ENCODE measurements at places on chromosomes 2 and 18.

GRCh38 chr2:140621583-140622362 is 1509.0 kb downstream of the LRP1B start:
- H3K36me3 ChIP-seq: no peaks in the 10 kb centered on the region
- H3K27me3 ChIP-seq: no peaks in the 10 kb centered on the region
- no peak for DNase-seq
- peaks cover 8% of the 10 kb centered on the region for H3K4me1 ChIP-seq
- no peak overlapping the region for H3K27ac ChIP-seq

- no peaks in the 10 kb centered on the region for H3K36me3 ChIP-seq
- no peaks in the 10 kb centered on the region for H3K4me1 ChIP-seq
- H3K27me3 ChIP-seq: peaks cover 96% of the 10 kb centered on the region
- DNase-seq: no peak
These were observed 149.2 kb downstream of the TWIST2 start for GRCh38 chr2:238997137-238997390.

DNA sequence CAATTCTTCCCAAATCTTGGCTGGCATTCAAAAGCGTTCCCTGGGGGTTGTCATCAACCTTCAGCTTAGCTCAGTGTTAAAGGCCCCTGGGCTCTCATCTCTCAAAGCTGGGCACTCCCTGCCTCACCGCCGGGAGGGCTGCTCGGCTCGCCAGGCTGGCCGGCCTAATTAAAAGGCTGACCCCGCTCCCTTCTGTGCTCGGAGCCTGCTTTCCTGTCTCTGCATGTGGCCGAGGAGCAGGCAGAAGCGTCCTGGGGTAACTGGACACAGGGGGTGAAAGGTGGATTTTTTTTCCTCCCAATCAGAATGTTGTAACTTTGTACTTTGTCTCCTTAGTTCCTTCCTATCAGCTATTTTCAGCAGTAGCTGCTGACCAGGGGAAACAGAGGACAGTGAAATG is 231.1 kb downstream of the GBX2 start:
- H3K27me3 ChIP-seq: no peaks in the 10 kb centered on the region
- peak; percentile 35 for DNase-seq
- H3K36me3 ChIP-seq: peaks cover 21% of the 10 kb centered on the region
- no peak overlapping the region for H3K4me3 ChIP-seq
- no peak overlapping the region for H3K27ac ChIP-seq
- no peaks in the 10 kb centered on the region for H3K4me1 ChIP-seq

GRCh38 chr2:111058264-111058663 is 62.5 kb upstream of the BCL2L11 start:
- H3K36me3 ChIP-seq: no peaks in the 10 kb centered on the region
- H3K27ac ChIP-seq: no peak overlapping the region
- DNase-seq: no peak
- no peaks in the 10 kb centered on the region for H3K4me1 ChIP-seq
- no peak overlapping the region for H3K4me3 ChIP-seq
- no peaks in the 10 kb centered on the region for H3K27me3 ChIP-seq

- 0 out of 2 replicates have a peak, but pooled peaks cover under 1% of the 10 kb centered on the region for H3K36me3 ChIP-seq
- no peak overlapping the region for H3K4me3 ChIP-seq
- H3K27ac ChIP-seq: no peak overlapping the region
- H3K4me1 ChIP-seq: peaks cover 50% of the 10 kb centered on the region
- no peak for DNase-seq
These were observed 1.6 kb upstream of the RALB start for GRCh38 chr2:120251078-120251477.

- no peak overlapping the region for H3K4me3 ChIP-seq
- no peaks in the 10 kb centered on the region for H3K36me3 ChIP-seq
- peak; percentile 56 for DNase-seq
- no peak overlapping the region for H3K27ac ChIP-seq
- H3K4me1 ChIP-seq: peaks cover 8% of the 10 kb centered on the region
These were observed 39.6 kb upstream of the PDK1 start for GRCh38 chr2:172516299-172516698.

DNA sequence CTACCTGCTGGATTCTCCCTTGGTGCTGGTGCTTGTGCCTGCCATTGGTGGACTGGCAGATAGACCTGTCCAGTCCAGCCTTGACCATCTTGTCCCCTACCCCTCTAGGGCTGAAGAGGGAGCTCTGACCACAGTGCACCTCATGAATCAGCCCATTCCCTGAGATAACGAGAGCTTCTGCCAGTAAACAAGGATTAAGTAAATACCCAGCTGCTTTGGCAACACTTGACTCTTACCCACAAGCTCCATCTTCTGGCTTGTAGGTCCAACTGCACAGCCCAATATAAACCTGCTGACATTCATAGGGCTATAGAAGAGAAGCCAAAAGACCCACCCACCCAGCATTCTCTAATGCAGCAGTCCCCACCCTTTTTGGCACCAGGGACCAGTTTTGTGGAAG is 186.4 kb downstream of the PIK3C3 start:
- H3K27me3 ChIP-seq: no peaks in the 10 kb centered on the region
- no peaks in the 10 kb centered on the region for H3K4me1 ChIP-seq
- no peak overlapping the region for H3K4me3 ChIP-seq
- no peak for DNase-seq
- no peaks in the 10 kb centered on the region for H3K36me3 ChIP-seq
- no peak overlapping the region for H3K27ac ChIP-seq

DNA sequence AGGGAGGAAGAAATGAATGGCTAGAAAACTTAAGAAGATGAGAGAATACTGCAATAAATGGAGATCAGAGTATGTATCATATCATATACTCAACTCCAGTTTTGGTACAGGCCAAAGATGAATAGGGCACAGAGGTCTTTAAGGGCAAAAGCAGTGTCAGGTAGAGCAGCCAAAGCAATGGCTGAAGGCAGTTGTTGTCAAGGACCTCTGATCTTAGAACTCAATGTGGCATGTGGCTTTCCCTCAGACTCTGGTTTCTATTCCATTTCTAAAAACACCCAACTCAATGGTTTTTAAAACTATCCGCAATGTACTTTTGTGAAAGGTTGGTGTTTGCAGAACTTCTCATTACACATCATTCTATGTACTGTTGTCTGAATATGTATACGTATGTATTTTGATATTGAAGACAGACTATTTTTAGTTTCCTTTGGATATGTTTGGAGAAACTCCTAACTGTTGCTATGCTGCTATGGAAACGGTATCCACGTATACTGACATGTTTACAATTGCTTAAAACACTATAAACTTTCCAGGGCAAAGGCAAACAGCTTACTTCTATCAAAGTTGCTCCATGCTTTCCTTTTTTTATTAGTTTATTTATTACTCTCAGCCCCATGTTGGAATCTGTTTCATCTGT is 58.1 kb upstream of the PELI1 start:
- peaks cover 45% of the 10 kb centered on the region for H3K4me1 ChIP-seq
- H3K36me3 ChIP-seq: no peaks in the 10 kb centered on the region
- peak overlapping the region; percentile 40 for H3K4me3 ChIP-seq
- no peaks in the 10 kb centered on the region for H3K27me3 ChIP-seq
- peak overlapping the region; percentile 93 for H3K27ac ChIP-seq

DNA sequence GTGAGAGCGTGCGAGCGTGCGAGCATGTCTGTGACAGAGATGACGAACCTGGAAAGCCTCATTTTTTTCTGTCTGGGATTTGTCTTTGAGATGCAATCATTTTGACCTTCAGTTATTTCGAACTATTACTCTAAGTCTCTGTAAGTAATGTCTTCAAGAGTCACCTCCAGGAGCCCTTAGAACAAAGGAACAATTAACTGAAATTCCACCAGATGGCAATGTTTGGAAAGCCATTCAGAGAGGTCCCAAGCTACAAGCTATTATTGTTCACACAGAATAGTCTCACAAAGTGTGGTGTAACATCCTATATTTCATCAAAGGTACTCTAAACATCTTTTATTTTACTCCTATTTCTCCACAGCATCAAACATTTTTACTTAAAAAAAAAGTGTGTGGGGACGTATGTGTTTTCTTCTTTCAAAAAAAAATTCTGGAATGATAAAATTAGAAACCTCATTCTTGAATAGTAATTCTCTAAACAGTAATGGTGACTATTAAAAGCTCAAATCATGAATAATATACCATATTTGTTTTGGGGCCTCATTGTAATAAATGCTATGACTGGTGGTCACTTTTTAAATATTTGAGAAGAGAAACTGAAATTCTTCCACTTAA is 35.1 kb upstream of the MAPRE2 start:
- H3K27ac ChIP-seq: no peak overlapping the region
- H3K4me3 ChIP-seq: no peak overlapping the region
- no peaks in the 10 kb centered on the region for H3K4me1 ChIP-seq
- peak; percentile 32 for DNase-seq

- H3K4me1 ChIP-seq: no peaks in the 10 kb centered on the region
- no peaks in the 10 kb centered on the region for H3K27me3 ChIP-seq
- H3K4me3 ChIP-seq: no peak overlapping the region
- H3K27ac ChIP-seq: no peak overlapping the region
These were observed 13.3 kb downstream of the DGKD start for GRCh38 chr2:233367586-233367985.

DNA sequence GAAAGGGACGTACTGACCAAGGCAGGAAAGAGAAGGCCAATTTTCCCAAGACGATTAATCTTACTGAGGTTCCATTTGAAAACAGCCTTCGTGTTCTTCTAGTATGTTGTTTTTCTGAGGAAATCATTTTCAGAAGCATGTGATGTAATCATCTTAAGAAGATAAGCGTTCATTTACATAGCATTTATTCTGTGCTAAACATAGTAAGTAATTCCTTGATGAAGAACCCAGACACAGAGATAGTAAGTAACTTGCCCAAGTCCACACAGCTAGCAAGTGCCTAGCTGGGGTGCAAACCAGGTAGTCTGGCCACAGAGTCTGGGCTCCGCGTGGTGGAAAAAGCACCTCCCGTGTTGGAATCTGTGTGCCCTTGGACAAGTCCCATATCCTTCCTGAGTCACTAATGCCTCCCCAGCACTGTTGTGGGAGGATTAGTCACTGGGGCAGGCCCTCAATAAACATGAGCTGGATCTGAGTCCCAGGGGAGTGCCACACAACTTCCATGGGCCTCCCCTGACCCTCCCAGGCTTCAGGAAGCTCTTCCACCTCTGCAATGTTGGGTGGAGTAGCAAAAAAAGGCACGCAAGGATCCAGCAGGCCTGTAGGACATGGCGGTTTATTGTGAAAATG is 26.9 kb upstream of the ASAP2 start:
- DNase-seq: peak; percentile 69
- peak overlapping the region; percentile 90 for H3K27ac ChIP-seq
- peaks cover 63% of the 10 kb centered on the region for H3K4me1 ChIP-seq
- H3K36me3 ChIP-seq: no peaks in the 10 kb centered on the region
